ENCODE measurements at places on chromosomes 1 and 21.

GRCh38 chr1:16918371-16918770 is 3.4 kb upstream of the CROCC start:
- DNase-seq = no peak

GRCh38 chr1:74610961-74611360 is 62.6 kb downstream of the ERICH3 start:
- DNase-seq = no peak

DNA sequence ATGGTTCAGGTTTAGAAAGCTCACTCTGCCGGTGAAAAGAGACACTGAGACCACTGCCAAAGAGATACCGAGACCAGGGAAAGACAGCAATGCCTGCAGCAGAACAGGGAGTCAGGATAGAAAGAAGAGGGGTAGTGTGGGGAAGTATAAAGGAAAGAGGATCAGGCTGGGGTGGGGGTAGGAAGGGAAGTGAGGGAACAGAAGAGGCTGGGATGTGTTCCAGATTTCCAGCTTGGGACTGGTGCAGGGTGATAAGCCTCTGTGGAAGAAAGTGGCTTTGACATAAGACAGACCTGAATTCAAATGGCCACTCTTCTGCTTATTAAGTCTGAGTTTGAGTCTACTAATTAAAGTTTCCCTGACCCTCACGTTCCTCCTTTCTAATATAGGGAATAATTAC is 105.9 kb downstream of the PIK3R3 start:
- DNase-seq = no peak

DNA sequence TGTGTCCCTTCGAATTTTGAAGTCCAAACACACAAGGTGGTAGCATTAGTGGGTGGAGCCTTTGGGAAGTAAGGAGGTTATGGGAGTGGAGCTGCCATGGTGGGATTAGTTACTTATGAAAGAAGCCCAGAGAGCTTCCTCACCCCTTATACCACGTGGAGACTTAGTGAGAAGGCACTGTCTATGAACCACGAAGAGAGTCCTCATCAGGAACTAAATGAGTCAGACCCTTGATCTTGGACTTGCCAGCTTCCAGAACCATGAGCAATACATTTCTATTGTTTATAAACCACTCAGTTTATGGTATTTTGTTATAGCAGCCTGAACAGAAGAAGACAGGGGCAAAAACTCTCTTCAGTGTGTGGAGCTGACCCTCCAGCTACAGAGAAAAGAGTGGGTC is 259.3 kb upstream of the AJAP1 start:
- no peak for DNase-seq

GRCh38 chr1:228311091-228311490 is 95.5 kb downstream of the TRIM11 start:
- DNase-seq = no peak

- no peak for DNase-seq
Observed at GRCh38 chr1:174358344-174358743, 89.4 kb upstream of the GPR52 start.

DNA sequence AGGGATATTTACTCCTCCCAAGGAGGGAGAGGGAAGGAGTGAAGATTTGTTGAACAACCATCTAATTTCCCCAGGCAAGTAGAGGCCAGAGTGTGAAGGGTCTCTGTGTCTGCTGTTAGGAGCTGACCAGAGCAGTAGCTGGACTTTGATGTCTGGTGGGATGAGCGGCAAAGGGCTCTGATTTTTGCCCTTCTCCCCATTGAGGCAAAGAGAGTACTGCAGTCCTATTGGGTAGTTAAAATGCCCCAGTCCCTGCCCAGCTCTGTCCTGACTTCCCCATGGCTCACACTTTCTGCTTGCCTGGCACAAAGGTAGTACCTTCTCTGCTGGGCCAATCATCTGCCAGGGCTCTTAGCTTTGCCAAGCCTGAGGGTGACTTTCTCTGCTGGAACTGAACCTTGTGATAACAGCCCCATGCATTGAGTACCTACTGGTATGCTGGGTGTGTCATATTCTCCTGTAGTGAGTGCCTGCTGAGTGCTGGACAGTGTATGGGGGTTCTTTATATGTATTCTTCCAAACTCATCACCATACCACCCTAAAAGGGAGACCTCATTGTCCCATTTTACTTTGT is 64.0 kb upstream of the SELENON start:
- DNase-seq = no peak

DNA sequence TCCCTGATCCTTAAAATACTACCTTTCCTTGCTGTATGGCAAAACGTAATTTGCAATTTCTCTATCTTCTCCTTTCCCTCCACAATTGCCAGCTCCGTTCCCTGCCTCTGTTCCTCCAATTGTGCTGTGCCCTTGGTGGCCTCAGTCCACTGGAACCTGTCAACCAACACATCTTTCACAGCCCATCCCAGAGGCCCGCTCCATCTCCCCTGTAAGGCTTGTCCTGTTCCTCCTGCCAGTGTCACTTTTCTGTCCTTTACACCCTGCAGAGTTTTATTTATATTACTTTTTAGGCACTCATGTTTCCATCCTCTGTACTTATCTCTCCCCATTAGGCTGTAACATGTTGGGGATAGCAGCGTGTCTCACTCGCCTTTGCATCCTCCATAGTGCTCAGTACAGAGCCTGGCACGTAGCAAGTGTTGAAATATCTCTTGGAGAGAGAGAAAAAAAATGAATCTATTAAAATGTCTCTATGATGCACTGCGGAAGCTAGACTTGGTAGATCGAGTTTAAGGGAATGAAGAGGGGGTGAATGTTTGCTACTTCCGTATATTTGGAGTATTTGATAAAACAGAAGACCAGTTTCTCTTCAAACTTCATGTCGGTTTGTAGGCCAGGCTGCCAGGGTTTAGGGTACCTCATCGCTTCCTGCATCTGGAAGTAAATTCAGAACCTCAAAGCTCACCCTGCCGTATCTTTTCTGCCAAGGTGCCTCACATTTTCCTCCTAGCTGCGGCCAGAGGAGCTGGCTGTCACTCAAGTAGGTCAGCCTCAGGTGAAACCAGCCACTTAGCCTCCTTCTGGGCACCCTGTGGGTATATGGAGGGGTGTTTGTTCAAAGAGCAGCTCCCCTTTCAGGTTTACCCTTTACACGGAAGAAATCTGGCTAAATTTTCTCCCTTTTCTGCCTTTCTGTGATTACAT is 303.8 kb downstream of the TM2D1 start:
- no peak for DNase-seq

- no peak for DNase-seq
Observed at GRCh38 chr1:31583082-31583994, 7.0 kb downstream of the TINAGL1 start.

DNA sequence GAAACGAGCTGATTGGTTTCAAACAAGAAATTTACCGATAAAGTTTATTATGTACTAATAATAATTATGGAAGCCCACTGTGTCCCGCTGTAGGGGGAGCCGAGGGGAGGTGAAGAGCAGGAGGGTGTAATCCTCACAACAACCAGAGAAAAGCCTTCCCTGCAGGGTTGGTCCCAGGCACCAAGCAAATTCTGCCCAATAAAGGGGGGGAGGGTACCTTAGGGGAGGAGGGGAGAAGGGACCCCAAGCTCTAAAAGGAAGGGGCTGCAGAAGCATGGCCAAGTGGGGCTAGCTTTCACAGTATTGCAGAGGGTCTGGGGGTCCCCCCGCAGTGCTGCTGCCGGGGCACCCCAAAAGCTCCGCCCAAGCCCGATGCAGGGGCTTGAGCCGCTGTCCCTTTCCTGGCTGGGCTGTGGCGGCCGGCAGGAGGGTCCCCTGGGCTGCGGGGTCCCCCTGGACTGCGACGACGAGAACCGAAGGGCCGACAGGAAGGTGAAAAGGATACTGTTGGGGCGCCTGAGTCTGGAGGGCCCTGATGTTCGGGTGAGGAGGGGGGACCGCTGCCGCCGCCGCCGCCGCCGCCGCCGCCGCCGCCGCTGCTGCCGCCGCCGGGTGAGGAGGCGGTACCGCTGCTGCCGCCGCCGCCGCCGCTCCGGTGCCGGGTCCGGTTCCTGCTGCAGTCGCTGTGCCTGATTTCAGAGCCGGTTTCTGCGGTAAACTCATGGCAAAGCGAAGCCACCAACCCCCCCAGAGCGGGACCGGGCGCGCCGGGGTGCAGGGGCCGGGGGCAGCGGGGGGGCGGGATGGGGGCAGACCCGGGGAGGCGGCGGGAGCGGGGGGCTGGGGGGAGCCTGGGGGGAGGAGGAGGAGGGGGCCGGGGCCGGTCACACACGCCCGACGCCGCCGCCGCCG is 771 bp downstream of the EIF4G3 start:
- DNase-seq = peak; percentile 43

GRCh38 chr21:46393451-46393940 is 65.2 kb upstream of the DIP2A start:
- DNase-seq = no peak

DNA sequence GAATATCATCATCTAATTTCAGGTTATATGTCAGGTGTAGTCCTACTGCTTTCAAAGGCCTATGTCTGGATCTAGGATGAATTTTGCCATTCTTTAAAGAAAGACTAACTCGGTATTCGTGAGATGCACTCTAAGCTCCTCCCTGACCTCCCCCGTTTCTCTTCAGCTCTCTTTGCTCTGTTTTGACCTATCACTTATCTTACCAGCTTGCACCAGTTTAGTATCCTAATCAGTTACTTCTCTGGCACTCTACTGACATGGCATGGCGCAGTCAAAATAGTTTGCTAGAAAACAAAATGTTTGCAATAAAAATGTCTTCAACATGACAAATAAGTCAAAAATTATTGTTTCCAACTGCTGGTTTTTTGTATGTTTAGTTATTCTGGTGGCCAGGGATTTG is 8.4 kb upstream of the SLC16A1 start:
- DNase-seq = no peak

- no peak for DNase-seq
Observed at GRCh38 chr1:1997576-1997975, 6.0 kb downstream of the CFAP74 start.

DNA sequence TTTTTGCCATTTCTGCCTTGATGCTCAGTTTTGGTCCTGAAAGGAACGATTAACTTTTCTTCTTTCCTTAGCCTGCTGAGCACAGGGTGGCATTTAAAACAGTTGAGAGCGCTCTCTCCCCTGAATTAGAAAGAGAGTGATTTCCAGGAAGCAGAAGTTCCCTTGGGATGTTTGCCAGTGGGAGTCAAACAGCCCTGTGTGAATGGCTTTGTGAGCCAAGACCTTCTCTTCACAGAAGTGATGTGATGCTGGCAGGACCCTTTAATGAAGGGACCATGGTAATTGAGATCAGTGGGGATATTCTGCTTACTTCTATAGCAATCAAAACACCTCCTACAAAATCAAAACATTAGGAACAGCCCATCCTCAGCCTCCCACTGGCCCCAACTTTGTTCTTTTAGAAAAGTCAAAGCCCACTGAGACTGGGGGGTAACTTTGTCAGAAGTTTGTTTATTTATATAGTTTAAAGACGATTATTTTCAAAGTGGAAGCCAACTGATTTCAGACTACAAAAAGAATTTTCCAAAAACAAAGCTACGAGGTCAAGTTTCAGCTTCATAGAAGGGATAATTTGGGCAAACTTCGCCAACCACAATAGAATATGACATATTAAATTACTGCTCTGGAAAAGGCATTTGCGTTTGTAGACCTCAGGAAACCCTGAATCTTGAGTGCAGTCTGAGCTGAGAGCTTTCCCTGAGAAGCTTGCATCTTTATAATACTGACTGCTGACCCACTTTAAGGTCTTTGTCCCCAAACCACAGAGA is 122.7 kb downstream of the GABPA start:
- DNase-seq = no peak

DNA sequence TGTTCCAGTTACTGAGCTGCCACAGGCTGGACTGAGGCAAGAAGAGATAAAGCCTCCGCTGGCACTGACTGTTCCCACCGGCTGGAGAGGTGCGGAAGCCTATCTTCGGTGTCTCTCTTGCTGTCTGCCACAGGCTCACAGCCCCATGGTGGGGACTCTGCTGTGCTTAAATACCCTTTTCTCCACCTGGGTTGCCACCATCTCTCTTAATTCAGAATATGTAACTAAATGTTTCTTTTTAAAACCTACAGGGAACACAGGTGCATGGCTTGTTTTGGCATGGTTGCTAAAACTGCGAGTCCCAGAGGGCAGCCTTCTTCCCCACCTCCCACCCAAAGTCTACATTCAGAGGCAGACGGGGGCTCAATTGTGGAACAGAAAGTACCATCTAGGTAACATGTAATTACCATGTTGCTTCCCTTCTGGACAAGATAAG is 8.1 kb upstream of the LBR start:
- no peak for DNase-seq

GRCh38 chr1:232405781-232406180 is 224.2 kb downstream of the SIPA1L2 start:
- DNase-seq = no peak

DNA sequence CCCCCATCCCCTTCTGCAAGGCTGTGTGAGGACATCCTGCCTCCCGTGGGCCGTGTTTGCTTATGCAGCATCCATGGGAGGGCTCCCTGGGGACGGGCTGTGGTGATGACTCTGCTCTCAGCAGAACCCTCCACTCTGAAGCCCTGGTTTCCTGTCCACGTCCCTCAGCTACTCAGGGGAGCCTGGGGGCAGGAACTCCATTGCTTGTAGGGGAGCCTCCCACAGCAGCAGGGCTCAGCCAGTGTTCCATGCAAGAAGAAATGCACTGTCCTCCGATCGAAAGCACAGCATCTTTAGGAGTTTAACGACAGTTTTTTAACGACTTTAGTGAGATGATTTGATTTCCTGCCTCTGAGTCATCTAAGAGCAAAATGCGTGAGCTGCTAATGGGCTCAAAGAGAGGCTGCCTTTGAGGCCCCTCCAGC is 8.3 kb upstream of the KCNAB2 start:
- peak; percentile 59 for DNase-seq

DNA sequence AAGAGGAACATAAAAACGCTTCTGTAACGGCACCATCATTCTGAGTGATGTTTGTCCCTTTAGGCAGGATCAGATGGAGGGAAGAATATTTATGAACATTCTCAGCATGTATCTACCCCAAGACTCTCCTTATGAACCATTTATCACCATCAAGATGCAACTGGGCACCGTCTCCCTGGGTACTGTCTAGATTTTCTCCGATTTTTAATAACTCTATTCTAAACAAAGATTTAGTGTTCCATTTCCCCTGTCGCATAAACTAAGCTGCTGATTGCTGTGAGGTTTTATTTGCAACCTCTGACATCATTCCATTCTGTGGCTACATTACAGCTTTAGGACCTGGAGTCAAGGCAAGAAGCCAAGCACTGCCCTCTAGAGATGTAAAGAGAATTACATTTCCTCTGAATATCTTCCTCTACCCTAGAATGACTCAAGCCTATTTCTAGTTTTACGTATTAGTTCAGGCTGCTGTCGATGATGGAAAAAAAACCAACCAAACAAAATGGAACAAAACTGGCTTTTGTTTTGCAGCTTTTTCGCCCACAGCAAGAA is 130.1 kb upstream of the MAP1LC3C start:
- DNase-seq = peak; percentile 19

GRCh38 chr1:240611228-240611618 is 732 bp downstream of the GREM2 start:
- DNase-seq = no peak

DNA sequence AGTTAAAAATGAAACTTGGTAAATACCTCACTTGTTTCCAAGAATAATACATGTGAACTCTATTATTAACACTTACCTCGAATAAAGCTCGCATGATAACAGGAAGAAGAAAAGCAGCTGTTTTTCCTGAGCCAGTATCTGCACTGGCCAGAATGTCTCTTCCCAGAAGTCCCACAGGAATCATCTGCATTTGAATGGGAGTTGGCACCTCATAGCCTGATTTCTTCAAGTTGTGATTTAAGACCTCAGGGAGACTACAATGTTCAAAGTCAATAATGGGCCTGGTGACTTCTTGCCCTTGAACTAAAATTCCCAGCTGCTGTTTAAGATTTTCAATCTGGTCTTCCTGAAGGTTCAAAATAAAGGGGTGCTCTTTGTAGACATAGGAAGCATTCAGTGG is 3.8 kb downstream of the DDX59 start:
- DNase-seq = no peak

- no peak for DNase-seq
Observed at GRCh38 chr1:1554550-1554925, 14.1 kb upstream of the TMEM240 start.
